CD4-positive, alpha-beta T cell treated with Interleukin-1 beta for 1 hour (primary cell): ENCODE measurements at places on chromosomes 12 and 14.

GRCh38 chr12:107418981-107419380 lies 266.6 kb upstream of the PWP1 start:
- no peak for DNase-seq

GRCh38 chr12:21993438-21993981 lies 52.3 kb upstream of the ABCC9 start:
- no peak for DNase-seq

- DNase-seq: no peak
Measured at GRCh38 chr14:55624913-55625312, 44.9 kb downstream of the KTN1 start.

GRCh38 chr14:73788701-73789551 lies 62.7 kb upstream of the PTGR2 start:
- no peak for DNase-seq

DNA sequence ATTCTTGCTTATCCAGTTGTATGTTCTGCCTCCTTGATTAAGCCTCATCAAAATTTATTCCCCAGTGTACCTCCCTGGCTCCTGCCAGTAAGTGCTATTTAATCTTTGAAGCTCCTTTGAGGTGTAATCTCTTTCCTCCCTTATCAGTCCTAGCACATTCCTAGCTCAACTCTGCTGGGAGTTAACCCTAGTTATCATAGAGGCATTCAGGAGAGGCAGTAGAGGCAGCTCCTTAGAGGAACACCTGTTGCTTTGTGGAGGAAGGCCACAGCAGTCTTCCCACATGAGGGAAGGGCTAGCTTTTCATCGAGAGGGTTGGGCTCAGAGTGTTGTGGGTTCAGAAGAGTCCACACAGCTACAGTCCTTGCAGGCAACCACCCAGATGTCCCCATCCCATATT lies 182.4 kb upstream of the ARID2 start:
- no peak for DNase-seq
